ENCODE measurements at places on chromosomes 2 and 18.

DNA sequence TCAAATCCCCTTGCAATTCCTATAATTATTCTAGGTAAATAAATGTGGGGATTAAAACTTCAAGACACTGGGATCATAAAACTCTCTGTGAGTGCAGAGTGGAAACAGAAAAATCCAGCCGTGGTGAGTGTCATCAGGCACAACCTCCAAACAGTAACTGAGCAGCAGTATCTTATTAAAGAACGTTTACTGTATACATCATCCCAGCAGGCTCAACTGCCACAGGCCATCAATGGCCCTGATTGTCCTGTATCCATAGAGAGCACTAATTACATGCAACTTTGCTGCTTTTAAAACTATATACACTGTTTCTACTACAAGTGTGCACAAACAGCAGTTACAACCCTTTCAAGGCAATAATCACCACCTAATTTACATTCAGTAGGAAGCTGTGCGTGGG, 23.9 kb downstream of the GAREM1 start:
- no peak for DNase-seq

- DNase-seq, result no peak
Observed at GRCh38 chr18:32237049-32237448, 47.2 kb downstream of the MEP1B start.

DNA sequence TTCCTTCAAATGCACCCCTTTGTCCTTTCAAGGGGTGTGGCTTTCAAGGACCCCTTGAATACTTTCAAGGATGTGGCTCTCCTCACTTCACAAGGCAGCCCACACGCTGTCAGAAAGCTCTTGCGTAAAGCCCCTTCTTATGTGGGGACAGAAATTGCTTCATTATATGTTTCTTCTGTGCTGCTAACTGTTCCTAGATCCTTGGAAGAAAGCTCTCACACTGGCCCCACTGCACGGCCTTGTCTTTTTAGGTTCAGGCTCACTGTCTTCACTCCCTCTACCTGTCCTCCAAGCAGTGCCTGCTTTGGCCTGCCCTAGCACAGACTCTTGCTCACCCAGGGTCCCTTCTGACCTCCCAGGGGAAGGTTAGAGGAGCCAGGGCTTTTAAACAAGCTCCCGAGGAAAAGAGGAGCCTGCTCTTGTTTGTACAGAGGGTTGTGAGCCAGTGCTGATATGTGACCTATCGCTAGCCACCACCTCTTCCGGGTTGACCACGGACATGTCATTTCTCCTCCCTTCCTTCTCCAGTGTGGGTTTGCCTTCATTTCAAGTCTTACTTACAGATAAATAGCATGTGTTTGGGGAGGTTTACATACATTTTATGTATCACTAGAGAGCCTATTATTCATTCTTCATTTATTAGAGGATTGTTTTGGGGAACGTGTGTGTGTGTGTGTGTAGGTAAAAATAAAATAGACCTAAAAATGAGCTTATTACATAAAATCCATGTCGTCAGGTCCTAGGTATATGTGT, 94.7 kb downstream of the RTN4 start:
- no peak for DNase-seq

GRCh38 chr2:192197357-192197756, 2.6 kb upstream of the TMEFF2 start:
- DNase-seq, result no peak

- peak; percentile 55 for DNase-seq
Observed at GRCh38 chr2:102103992-102104871, 38.3 kb upstream of the IL1R1 start.

DNA sequence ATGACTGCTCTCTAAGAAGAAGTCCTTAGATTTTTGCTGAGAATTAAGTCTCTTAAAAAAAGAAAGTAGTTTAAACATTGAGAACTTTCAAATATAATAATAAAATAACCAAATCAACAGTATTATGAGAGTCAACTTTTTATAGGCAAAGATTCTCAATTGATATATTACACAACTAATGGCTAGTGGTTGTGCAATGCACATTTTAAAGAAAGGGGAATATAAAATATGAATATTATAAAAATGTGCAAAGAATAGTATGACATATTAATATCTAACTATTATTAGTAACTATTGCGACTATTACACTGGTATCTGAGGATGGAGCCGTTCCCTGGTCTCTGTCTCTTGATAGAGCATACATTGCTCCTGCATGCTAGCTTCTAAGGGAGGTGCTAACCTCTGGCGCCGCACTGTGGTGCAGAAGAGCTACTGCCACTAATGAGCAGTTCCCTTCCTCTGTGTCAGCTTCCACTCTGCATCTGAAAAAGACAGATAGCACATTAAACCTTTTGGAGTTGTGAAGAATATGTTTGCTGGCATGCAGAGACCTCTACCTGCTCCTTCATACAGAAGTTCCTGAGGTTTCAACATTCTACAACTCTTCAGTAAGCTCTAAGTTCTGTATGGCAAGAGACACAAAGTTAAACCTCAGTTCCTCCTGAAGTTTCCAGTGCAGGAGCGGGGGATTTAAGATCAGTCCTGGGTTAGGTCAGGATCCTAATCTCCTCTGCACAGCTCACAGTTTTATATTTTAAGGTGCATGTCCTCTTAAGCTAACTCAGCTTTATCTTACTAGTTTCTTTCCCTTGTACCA, 3.5 kb upstream of the SLC9A2 start:
- peak; percentile 85 for DNase-seq

- DNase-seq, result no peak
Observed at GRCh38 chr2:144014103-144014502, 505.8 kb downstream of the ZEB2 start.

GRCh38 chr2:230795856-230796255, 68.9 kb upstream of the ITM2C start:
- DNase-seq, result no peak

DNA sequence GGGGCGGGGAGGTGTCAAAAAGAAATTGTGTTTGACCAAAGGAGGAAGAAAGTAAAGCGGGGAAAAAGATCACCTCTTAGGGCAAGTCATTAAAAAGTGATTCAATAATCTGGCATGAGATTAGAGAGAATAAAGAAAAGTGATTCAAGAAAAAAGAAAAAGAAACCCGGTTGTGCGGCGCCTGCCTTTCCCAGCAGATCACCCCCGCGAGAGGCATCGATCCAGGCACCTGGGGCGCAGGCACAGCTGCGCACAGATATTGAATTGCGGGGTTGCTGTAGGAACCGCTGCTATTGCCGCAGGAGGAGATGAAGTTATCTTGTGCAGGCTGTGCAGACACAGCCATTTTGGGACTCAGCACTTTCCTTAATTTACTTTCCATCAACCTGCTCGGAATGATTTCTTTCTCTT, 71.2 kb downstream of the PLB1 start:
- DNase-seq, result peak; percentile 50

DNA sequence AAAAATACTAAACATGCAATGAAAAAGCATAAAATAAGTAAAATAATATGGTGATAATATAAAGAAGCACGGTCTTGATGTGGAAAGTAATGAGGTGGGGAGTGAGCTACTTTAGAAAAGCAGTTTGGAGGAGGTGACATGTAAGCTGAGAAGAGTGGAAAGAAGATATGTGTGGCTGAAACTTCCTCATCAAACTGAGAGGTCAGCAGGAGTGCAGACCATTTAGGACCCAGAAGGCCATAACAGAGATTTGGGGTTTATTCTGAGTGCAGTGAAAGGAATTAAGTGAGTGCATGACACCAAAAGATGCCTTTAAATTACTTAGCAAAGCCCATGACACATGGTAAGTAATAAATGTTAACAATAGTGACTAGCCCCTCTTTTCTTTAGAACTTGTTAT, 24.4 kb upstream of the TMEM182 start:
- no peak for DNase-seq

DNA sequence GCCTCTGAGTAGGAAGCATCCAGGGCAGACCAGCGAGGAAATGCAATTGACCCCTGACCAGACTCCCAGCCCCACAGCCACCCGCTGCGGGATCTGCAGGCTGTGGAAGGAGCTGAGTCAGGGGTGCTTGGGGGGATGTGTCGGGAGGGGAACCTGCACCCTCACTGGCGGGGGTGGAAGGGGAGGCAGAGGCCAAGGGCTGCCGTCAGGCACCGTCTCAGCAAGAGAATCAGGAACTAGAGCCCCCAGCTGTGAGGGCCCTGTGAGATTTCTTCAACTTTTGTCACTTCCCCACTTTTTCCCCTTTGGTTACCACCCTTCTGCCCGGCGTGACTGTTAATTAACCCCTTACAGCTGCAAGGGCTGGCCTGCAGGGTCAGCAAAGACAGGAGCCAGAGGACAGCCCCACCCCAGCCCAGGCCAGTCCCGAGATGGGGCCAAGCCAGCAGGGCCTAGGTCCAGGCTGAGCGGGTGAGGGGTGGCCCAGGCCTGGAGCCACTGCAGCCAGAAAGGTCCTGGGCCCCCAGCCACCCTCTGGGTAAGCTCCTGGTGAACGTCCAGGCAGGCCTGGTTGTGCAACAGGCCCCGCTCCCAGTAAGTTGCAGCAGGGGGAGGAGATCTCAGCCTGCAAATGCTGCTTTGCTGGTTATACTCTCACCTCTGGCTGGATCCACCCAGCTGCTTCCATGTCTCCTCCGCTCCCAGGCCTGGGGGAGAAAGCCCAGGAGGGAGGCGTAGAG, 147.0 kb upstream of the ID2 start:
- no peak for DNase-seq

- no peak for DNase-seq
Observed at GRCh38 chr2:156380117-156380645, 47.7 kb upstream of the NR4A2 start.

GRCh38 chr2:143209570-143210445, 80.6 kb downstream of the ARHGAP15 start:
- DNase-seq, result no peak

- no peak for DNase-seq
Observed at GRCh38 chr2:33509908-33510585, 33.6 kb downstream of the RASGRP3 start.

- DNase-seq, result peak; percentile 59
Observed at GRCh38 chr18:78873926-78874500, 105.6 kb upstream of the SALL3 start.

DNA sequence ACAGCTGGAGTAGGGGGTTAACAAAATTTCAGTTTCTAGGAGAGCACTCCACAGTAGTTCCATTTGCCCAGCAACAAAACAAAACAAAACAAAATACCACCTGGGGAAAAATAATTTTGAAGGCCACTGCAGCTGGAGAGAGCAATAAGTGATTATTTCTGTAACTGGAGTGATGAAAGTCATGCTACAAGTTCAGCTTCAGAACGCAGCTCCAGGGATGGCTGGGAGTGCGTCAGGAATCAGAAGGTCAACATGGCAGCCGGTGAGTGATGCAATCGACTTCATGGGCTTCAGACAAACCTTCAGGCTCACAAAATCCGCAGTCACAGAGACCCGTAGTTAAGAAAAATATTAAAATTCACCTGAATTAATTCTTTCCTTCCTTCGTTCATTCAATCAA, 41.0 kb downstream of the ABHD3 start:
- DNase-seq, result no peak

DNA sequence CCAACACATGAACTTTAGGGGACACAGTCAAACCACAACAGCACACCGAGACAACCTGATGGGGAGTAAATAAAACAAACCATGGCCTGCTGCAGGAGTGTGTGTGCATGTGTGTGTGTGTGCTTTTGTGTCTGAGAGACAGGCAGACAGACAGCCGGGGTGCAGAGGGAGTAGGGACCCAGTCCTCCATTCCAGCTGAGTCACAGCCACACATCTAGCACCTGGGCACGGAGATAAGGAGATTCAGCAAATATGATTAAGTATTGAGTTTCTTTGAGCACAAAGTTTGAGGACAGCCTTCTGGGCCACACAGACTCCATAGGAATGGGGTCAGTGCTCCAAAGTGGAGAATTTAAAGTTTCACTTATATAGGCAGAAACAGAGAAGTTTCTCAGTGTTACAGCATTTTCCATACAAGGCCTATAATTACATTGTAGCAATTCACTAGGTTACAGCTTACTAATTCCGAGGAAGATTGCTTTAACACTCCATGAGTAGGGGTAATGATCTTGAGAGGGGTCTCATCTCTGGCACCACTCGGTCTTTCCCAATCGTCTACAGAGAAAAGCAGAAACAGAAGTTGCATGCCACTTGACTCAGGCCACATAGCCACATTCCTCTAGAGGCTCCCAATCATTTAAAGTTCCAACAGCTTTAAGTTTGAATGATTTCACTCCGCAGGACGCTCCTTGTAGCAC, 30.8 kb upstream of the PRLH start:
- no peak for DNase-seq

GRCh38 chr2:148557844-148558436, 86.6 kb upstream of the EPC2 start:
- no peak for DNase-seq

- DNase-seq, result no peak
Observed at GRCh38 chr2:43155851-43156411, 70.5 kb downstream of the ZFP36L2 start.

- DNase-seq, result no peak
Observed at GRCh38 chr2:236210536-236210935, 42.4 kb upstream of the GBX2 start.

DNA sequence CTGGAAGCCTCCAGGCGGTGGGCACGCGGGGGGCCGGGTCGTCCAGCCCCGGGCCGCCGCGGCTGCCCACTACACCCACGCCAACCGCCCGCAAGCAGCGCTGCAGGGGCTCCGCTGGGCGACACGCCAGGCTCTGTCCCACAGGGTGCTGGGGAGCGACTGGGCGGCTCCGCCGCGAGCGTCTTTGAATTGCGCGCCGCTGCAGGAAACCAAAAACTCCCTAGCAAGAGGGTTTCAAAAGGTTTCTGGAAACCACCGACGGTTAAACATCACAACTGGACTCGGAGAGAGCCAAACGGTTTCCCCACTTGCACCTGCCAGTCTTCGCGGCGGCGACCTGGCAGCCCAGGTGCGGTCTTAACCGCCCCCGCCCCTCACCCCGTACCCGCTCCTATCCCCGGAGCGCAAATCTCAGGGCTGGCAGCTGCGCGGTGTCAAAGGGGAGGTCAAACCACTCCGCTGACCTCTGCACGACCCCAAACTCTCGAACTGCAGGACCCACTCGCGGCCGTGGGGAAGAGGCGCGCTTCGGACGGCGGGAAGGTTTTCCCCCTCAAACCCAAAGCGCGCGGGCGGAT, 1.0 kb downstream of the CXCR4 start:
- DNase-seq, result no peak

DNA sequence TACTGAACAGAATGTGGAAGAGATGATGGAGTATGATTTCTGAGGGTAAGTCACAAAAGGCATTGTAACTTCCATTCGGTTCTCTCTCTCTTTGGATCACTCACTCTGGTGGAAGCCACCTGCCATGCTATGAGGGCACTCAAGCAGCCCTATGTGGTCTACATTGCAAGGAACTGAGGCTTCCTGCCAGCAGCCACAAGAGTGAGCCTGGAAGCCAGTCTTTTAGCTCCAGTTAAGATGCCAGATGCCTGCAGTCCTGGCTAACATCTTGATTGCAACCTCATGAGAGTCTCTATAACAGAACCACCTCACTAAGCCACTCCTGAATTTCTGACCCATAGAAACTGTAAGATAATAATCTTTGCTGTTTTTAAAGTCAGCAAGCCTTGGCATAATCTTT, 935.7 kb downstream of the LRP1B start:
- DNase-seq, result no peak

DNA sequence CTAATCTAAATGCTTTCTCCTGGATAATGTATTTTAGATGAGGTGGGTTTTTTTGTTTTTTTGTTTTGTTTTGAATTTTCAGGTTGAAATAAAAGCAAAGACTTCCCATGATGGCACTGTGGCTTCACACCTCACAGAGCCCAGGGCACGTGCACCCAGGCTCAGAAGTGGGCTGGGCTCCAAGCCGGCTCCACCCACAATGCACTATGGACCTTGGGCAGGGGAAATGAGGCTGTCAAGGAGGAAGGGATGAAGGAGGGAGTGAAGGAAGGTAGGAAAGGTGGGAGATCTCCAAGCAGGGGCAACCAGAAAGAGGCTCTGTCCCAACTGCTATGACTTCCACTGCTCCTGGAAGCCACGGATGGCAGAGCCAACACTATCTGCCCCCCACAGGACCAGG, 60.4 kb downstream of the BIN1 start:
- DNase-seq, result no peak

GRCh38 chr2:217740178-217740577, 262.6 kb downstream of the TNS1 start:
- DNase-seq, result no peak
